Gastrocnemius medialis (tissue), 4 donors: ENCODE measurements at places on chromosomes 11 and 22.

DNA sequence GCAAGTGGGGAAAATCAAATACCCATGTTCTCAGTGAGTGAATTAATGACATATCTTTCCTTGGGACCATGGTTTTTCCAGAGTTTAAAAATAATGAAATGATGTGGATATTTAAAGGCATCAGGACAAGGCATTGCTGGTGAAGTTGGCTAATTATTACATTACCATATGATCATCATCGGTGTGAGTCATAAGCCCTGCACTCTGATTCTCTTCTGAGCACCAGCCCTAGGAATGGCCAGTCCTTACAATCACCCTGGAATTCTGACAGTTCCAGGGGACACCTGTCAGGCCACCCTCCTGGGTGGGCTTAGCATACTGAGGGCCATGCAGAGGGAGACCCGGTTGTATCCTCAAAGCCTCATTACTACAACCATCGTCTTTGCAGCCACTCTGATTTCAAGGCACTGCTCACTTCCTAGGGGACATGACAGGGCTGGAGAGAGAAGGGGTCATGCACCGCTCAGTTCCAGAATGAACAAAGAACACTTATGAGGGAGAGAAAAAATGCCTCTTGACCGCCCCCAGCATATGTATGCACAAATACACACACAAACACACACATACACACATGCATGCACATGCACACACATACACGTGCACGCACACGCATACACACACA, 365.0 kb downstream of the MIAT start:
- no peaks in the 10 kb centered on the region for H3K36me3 ChIP-seq
- DNase-seq, result no peak
- H3K4me3 ChIP-seq, result no peak overlapping the region
- no peak overlapping the region for H3K27ac ChIP-seq
- H3K4me1 ChIP-seq, result no peaks in the 10 kb centered on the region

DNA sequence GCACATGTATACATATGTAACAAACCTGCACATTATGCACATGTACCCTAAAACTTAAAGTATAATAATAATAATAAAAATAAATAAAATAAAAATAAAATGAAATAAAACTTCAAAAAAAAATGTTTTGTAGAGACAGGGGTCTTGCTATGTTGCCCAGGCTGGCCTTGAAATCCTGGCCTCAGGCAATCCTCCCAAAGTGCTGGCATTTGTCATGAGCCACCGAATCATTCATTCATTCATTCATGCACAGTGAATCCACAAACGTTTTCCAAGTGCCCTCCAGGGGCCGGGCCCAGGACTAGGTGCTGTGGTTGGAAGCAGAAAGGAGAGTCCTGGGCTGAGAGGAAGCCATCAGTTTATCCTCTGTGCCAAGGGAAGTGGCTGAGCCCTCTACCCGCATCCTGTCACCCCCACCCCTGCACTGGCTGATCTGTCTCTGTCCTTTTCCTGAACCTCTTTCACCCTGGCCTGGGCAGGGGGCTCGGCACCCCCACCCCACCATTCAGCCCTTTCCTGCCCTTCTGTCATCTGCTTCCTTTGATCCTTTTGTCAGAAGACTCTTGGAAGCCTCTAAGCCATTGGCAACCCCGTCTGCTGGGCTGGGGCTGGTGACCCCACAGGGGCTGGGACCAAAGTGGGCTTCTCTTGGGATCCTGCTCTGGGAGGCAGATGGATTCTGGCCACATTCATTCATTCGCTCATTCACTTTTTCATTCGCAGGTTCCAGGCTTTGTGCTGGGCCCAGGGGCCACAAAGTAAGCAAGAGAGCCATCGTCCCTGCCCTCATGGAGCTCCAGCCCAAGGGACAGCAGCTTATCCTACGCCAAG, 84.3 kb downstream of the IGLL1 start:
- no peaks in the 10 kb centered on the region for H3K27me3 ChIP-seq
- no peak overlapping the region for H3K4me3 ChIP-seq
- no peak for DNase-seq
- no peaks in the 10 kb centered on the region for H3K36me3 ChIP-seq
- H3K4me1 ChIP-seq, result no peaks in the 10 kb centered on the region
- no peak overlapping the region for H3K27ac ChIP-seq

GRCh38 chr11:116173941-116174911, 598.6 kb downstream of the BUD13 start:
- no peaks in the 10 kb centered on the region for H3K4me1 ChIP-seq
- peaks cover 4% of the 10 kb centered on the region for H3K27me3 ChIP-seq
- H3K36me3 ChIP-seq, result no peaks in the 10 kb centered on the region
- DNase-seq, result no peak

- H3K4me3 ChIP-seq, result no peak overlapping the region
- H3K36me3 ChIP-seq, result no peaks in the 10 kb centered on the region
- no peaks in the 10 kb centered on the region for H3K4me1 ChIP-seq
- no peak overlapping the region for H3K27ac ChIP-seq
These were observed 66.2 kb downstream of the DHCR7 start for GRCh38 chr11:71381781-71382505.

DNA sequence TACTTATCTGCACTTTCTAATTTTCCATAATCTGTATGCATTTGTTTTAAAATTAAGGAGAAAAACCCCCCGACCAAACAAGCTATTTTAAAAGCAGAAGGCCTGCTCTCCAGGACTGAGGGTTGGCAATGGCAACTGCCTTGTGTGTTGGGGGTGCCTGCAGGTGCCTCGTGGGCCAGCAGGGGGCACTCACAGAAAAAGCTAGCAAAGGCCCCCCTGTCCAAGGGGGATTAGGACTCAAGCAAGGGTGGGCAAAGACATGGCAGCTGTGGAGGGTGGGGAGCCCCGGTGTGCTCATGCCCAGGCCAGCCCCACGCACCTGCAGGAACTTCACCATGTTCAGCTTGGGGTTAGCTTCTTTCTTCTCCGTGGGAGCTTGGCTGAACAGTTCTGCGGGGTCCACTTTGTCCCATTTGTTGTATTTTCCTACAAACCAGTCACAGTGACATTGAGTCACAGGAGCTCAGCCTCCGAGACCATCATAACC, 10.3 kb downstream of the TOP3B start:
- no peaks in the 10 kb centered on the region for H3K27me3 ChIP-seq
- no peak for DNase-seq
- H3K4me3 ChIP-seq, result no peak overlapping the region
- H3K27ac ChIP-seq, result no peak overlapping the region
- H3K36me3 ChIP-seq, result no peaks in the 10 kb centered on the region

GRCh38 chr11:23124996-23125395, 264.7 kb upstream of the CCDC179 start:
- H3K4me1 ChIP-seq, result no peaks in the 10 kb centered on the region
- no peak overlapping the region for H3K4me3 ChIP-seq
- no peaks in the 10 kb centered on the region for H3K36me3 ChIP-seq
- no peak overlapping the region for H3K27ac ChIP-seq
- no peak for DNase-seq

GRCh38 chr11:96045622-96046456, 121.9 kb upstream of the MTMR2 start:
- H3K27ac ChIP-seq, result peak overlapping the region; percentile 1
- DNase-seq, result peak; percentile 13
- H3K36me3 ChIP-seq, result no peaks in the 10 kb centered on the region
- peaks cover 8% of the 10 kb centered on the region for H3K4me1 ChIP-seq

GRCh38 chr22:20588092-20588842, 80.9 kb downstream of the MED15 start:
- H3K4me1 ChIP-seq, result no peaks in the 10 kb centered on the region
- no peak for DNase-seq
- H3K4me3 ChIP-seq, result no peak overlapping the region

- DNase-seq, result no peak
- H3K27me3 ChIP-seq, result no peaks in the 10 kb centered on the region
- peaks cover 3% of the 10 kb centered on the region for H3K4me1 ChIP-seq
- H3K36me3 ChIP-seq, result no peaks in the 10 kb centered on the region
These were observed 15.9 kb upstream of the PIK3IP1 start for GRCh38 chr22:31308181-31308580.

- no peaks in the 10 kb centered on the region for H3K36me3 ChIP-seq
- no peaks in the 10 kb centered on the region for H3K4me1 ChIP-seq
- no peaks in the 10 kb centered on the region for H3K27me3 ChIP-seq
- no peak overlapping the region for H3K4me3 ChIP-seq
These were observed 60.0 kb downstream of the RTL6 start for GRCh38 chr22:44438056-44438455.

DNA sequence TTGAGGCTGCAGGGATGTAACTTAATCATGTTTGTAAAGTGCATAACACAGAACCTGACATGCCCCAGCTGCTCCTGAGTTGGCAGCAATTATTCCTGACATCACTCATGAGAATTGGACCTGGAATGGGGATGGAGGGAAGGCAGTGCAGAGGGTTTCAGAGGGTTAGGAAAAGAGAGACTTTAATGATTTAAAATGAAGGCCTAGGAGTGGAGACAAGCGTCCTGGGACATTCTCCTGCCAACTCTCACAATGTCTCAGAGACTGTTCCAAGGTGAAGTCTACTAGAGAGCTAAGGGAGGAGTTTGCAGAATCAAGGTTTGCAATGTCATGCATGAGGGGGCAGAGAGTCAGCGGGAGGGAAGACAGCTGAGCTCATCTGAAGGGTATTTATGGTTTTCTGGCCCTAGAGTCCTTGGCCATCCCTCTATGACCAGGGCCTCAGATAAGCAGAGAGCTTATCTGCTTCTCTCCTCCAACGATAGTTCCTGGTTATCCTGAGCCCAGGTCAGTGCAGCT, 36.9 kb downstream of the GGTLC2 start:
- H3K36me3 ChIP-seq, result no peaks in the 10 kb centered on the region
- H3K27ac ChIP-seq, result no peak overlapping the region
- no peaks in the 10 kb centered on the region for H3K27me3 ChIP-seq
- H3K4me3 ChIP-seq, result no peak overlapping the region
- H3K4me1 ChIP-seq, result no peaks in the 10 kb centered on the region

GRCh38 chr11:77303328-77303727, 1.8 kb upstream of the GDPD4 start:
- DNase-seq, result no peak
- no peaks in the 10 kb centered on the region for H3K4me1 ChIP-seq
- H3K36me3 ChIP-seq, result no peaks in the 10 kb centered on the region

GRCh38 chr11:16976379-16976778, 37.8 kb downstream of the PLEKHA7 start:
- no peaks in the 10 kb centered on the region for H3K36me3 ChIP-seq
- no peaks in the 10 kb centered on the region for H3K4me1 ChIP-seq
- no peak overlapping the region for H3K27ac ChIP-seq
- H3K4me3 ChIP-seq, result no peak overlapping the region
- H3K27me3 ChIP-seq, result no peaks in the 10 kb centered on the region
- no peak for DNase-seq

DNA sequence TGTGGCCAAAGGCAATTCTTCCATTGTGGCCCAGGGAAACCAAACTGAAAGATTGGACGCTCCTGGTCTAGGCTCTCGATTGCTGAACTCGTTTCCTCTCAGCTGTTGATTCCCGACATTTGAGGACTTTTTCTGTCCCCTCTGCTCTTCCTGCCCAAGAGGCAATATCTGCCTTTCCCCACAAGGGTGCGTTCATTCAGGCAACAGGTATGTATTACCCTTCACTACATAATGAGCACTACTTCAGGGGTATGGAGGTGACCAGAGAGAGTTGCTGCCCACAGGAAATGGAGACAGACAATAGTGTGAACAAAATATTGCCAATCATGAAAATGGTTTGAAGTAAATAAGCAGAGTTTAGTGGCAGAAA, 8.2 kb downstream of the PTH start:
- no peaks in the 10 kb centered on the region for H3K4me1 ChIP-seq
- no peak overlapping the region for H3K27ac ChIP-seq
- H3K27me3 ChIP-seq, result no peaks in the 10 kb centered on the region
- no peaks in the 10 kb centered on the region for H3K36me3 ChIP-seq
- DNase-seq, result no peak

GRCh38 chr11:47726118-47726442, 10.9 kb upstream of the AGBL2 start:
- peaks cover 97% of the 10 kb centered on the region for H3K36me3 ChIP-seq
- H3K4me1 ChIP-seq, result peaks cover 15% of the 10 kb centered on the region
- H3K27ac ChIP-seq, result peak overlapping the region; percentile 20
- DNase-seq, result no peak
- no peaks in the 10 kb centered on the region for H3K27me3 ChIP-seq

DNA sequence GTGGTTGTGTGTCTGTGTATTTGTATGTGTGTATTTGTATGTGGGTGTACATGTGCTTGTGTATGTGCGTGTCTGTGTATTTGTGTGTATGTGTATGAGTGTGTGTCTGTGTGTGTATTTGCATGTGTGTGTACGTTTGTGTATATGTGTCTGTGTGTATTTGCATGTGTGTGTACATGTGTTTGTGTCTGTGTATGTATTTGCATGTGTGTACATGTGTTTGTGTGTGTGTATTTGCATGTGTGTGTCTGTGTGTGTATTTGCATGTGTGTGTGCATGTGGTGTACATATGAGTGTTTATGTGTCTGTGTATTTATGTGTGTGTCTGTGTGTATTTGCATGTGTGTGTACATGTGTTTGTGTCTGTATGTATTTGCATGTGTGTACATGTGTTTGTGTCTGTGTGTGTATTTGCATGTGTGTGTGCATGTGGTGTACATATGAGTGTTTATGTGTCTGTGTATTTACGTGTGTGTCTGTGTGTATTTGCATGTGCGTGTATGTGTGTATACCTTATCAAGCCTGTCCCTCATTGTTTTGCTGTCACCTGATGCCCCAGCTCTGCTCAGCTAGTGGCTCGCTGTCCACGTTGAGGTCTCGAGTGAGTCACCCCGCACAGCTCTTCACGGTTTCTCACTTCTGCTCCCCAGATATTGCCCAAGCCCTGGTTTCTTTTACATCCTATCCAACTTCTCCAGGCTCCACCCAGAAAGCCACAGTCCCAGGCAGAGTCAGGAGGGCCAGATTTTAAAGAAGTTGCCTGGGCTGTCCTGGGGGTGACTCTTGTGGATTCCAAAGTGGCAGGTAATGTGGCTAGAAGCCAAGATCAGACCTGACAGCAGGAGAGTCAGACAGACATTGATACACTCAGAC, 15.2 kb downstream of the MB start:
- no peaks in the 10 kb centered on the region for H3K27me3 ChIP-seq
- peak overlapping the region; percentile 92 for H3K27ac ChIP-seq
- H3K4me1 ChIP-seq, result peaks cover 48% of the 10 kb centered on the region
- peak; percentile 94 for DNase-seq
- no peak overlapping the region for H3K4me3 ChIP-seq
- H3K36me3 ChIP-seq, result no peaks in the 10 kb centered on the region

DNA sequence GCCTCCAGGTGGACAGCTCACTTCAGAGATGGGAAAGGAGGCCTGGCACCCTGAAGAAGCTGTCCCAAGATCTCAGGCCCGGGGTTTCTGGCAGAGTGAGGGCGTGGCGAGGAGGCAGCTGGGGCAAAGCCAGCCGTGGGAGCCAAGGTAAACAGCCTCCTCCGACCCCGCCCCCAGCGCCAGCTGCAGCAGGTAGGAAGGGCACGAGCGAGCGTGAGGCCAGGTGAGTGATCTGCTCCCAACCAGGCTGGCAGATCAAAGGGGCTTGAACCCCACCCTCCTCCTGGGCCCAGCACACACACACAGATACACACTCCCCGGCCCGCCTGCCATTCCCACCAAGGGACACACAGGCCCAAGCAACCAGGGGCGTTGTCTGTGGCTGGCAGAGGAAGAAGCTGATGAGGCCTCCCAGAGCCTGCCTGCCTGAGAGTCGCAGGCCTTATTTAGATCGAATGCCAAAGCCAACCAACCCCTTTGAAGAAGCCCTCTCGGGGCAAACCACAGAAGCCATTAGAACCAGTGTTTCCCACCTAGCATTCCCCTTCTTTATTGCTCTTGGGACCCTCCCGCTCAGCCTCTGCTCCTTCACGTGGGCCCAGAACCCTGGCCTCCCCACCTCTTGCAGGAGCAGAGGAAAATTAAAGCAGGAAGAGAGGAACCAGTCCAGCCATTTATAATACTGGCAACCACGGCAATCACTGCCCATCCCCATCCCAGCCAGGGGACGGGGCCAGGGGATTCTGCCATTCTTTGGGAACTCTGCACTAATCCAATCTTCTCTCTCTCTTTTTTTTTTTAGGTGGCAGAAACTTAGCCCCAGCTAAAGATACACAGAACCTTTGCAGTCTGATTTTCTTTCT, 5.0 kb downstream of the PDGFB start:
- H3K4me3 ChIP-seq, result peak overlapping the region; percentile 54
- no peaks in the 10 kb centered on the region for H3K36me3 ChIP-seq
- H3K4me1 ChIP-seq, result peaks cover 71% of the 10 kb centered on the region
- no peaks in the 10 kb centered on the region for H3K27me3 ChIP-seq
- DNase-seq, result no peak
